ENCODE measurements at places on chromosomes 5 and 9.

GRCh38 chr5:177508837-177509236 is 789 bp downstream of the DOK3 start:
- H3K27ac ChIP-seq: peak overlapping the region; percentile 57
- H3K4me3 ChIP-seq: no peak overlapping the region
- DNase-seq: no peak
- H3K4me1 ChIP-seq: no peaks in the 10 kb centered on the region
- peaks cover 23% of the 10 kb centered on the region for H3K36me3 ChIP-seq

- no peak overlapping the region for H3K4me3 ChIP-seq
- peaks cover 27% of the 10 kb centered on the region for H3K4me1 ChIP-seq
- H3K27ac ChIP-seq: no peak overlapping the region
Observed at GRCh38 chr9:134384811-134385479, 58.7 kb downstream of the RXRA start.

DNA sequence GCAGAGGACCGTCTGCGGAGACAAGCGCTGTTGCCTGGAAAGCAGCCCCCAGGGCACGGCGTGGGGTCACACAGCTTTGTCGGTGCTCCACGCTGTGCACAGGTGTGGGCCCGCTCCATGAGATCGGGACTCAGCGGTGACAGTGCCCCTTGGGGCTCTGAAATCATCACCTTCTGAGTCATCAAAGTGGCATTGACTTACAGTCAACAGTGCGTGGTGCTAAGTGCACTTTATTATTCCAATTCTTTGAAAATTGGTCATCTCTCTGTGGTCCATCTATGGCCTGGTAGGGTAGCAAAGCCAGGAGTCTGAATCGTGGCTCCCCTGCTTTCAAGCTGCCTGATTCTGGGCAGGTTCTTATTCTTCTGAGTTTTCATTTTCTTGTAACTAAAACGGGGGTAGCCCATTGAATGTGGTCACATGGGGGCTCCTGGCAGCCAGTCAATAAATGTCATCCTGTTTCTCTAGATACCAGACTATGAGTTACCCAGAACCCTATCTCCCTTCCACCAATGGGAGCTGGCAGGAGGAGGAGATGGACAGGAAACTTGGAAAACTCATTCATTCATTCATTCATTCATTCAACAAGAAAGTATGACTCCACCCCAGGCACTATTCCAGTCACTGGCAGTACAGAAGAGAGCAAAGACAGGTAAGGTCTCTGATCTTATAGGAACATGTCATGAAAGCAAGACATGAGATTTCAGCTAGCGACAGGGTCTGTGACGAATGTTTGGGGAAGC is 20.3 kb upstream of the UNC5A start:
- H3K36me3 ChIP-seq: no peaks in the 10 kb centered on the region
- H3K4me1 ChIP-seq: no peaks in the 10 kb centered on the region
- no peak overlapping the region for H3K27ac ChIP-seq
- no peak overlapping the region for H3K4me3 ChIP-seq

GRCh38 chr5:20029266-20029665 is 41.3 kb upstream of the CDH18 start:
- no peak overlapping the region for H3K4me3 ChIP-seq
- H3K4me1 ChIP-seq: no peaks in the 10 kb centered on the region
- H3K27ac ChIP-seq: no peak overlapping the region
- no peaks in the 10 kb centered on the region for H3K27me3 ChIP-seq
- no peaks in the 10 kb centered on the region for H3K36me3 ChIP-seq

All from CD8-positive, alpha-beta memory T cell (primary cell).